ENCODE measurements at places on chromosomes 3 and 15.

DNA sequence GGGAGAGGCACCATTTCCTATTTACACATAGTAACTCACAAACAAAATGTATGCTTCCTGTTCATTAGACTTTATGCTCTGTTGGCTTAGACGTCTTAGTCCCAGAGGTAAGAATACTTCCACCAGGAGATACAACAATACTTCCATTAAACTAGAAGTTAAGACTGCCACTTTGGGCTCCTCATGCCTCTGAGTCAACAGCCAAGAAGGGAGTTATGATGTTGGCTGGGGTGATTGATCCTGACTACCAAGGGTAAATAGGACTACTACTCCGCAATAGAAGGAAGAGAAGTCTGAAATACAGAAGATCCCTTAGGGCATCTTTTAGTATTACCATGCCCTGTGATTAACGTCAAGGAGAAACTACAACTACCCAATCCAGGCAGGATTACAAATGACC, 43.5 kb upstream of the ABI3BP start:
- DNase-seq: no peak

GRCh38 chr15:101615414-101615985, 36.7 kb downstream of the TM2D3 start:
- no peak for DNase-seq

GRCh38 chr3:82376883-82377282, 615.4 kb upstream of the GBE1 start:
- no peak for DNase-seq

- DNase-seq: no peak
These were observed 243.7 kb downstream of the SLC9A9 start for GRCh38 chr3:143604402-143605185.

DNA sequence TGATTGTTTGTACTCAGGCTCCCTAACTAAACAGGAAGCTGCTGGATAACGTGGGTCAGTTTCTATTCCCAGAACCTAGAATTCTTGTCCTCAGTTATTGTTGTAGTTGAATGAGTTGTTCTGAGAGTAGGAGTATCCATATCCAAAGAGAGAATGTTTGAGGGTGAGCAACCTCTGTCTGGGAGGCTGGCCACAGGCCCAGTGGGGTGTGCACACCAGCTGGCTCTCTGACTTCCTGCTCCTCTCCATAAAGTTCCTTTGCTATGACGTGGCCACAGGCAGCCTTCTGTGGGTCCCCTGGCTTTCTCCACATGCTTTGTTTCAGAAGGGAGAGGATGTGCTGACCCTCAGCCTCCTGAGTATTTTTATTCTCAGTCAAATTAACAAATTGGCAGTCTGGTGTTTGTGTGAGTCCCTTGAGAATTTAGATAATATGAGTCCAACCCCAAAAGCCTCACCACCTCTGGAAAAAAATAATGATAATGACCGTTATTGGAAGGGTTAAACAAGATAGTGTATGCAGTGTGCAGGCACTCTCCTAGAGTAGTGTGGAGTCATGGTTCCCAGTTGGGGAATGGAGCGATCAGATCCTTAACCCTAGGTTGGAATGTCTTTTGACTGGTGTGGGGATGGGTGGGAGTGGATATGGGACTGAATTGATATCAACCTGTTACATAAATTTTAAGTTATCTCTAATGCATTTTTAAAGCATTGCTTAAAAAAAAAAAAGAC, 47.6 kb upstream of the MED12L start:
- no peak for DNase-seq

DNA sequence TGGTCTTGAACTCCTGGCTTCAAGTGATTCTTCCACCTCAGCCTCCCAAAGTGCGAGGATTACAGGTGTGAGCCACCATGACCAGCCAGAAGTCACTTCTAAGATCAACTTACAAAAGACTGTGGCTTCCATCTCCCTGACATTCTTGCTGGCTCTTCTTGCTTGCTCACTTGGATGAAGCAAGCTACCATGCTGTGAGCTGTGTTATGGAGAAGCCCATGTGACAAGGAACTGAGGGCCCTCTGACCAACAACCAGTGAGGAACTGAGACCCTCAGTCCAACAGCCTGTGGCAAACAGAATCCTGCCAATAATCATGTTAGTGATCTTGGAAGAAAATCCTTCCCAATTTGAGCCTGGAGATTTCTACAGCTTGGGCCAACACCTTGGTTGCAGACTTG, 7.2 kb upstream of the VPS8 start:
- no peak for DNase-seq

GRCh38 chr3:37995652-37996641, 5.4 kb downstream of the VILL start:
- no peak for DNase-seq

DNA sequence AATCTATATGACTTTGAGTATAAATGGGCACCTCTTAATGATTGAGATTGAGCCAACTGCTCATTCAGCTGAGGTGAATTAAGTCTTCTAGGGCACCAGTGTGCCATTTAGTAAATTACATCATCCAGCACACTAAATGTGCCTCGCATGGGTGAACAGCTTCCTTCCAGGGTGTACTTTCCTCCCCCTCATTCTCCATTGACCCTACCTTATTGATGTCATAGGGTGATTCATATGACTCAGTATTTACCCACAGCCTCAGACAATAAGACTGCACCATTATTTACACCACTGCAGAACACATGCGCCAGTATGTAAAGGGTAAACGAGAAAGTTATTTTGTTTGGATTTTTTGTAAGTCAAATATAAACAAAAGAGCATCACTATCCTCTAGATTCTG, 185.2 kb upstream of the ARL6 start:
- DNase-seq: no peak

DNA sequence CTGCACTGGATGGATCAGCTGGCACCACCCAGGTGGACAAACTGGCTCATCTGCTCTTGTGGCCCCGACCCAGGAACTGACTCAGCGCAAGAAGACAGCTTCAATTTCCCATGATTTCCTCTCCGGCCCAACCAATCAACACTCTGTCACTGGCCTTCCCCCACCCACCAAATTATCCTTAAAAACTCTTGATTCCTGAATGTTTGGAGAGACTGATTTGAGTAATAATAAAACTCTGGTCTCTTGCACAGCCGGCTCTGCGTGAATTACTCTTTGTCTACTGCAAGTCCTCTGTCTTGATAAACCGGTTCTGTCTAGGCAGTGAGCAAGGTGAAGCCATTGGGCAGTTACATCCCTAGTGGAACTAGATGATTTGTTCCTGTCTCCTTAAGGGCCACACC, 16.1 kb downstream of the BDH1 start:
- no peak for DNase-seq

DNA sequence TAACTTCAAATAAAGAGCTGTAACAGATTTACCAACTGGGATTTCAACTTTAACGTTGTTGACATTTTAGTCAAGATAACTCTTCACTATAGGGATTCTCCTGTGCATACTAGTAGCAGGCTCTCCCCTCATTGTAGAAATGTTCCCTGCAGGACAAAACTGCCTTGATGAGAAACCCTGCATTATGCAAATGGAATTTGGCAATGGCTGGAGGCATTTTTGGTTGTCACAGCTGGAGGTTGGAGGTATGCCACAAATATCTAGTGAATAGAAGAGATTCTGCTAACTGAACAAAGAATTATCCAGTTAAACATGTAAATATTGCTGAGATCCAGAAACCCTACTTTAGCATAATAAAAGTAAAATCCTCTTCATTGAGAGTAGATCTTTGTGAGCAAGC, 928.8 kb upstream of the ALCAM start:
- no peak for DNase-seq

- DNase-seq: no peak
These were observed 514.1 kb upstream of the CFAP20DC start for GRCh38 chr3:59563966-59564365.

DNA sequence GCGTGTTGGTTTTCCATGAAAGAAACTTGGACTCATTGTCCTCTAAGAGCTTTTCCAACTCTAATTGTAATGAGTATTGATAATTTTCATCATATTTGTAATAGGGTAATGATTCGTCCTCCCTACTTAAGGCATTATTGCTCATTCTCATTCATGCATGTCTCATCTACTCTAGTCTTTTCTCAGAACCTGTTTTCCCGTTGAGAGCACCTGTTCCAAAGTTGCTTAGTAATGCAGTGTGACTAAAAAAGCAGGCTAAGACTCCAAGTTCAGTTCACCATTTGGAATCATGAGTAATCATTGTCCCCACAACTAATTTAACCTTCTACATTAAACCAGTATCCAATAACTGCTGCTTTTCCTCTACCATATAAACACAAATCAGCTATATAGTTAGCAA, 84.0 kb downstream of the FILIP1L start:
- DNase-seq: no peak

- peak; percentile 29 for DNase-seq
These were observed 348.6 kb downstream of the PLCL2 start for GRCh38 chr3:17233398-17233800.

DNA sequence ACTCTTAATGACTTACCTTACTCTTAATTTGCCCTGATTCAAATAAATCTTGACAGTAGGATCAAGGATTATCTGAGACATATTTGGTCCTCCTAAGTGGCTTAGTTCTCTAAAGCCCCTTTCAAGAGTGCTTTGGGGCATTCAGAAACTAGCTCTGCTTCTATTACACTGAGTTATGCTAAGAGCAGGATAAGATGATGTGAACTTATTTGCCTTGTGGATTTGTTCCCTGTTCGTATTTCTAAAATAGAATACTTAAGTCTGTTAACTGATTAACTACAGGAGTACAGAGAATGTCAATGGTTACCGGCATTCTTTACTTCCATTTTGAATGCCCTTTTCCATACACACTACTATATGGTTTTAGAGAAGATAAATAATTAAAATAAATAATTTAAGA, 14.8 kb upstream of the FRMD4B start:
- no peak for DNase-seq

- DNase-seq: no peak
These were observed 312.9 kb downstream of the NTRK3 start for GRCh38 chr15:87943626-87944025.

- no peak for DNase-seq
These were observed 2.0 kb upstream of the TBC1D2B start for GRCh38 chr15:78079298-78080087.

- DNase-seq: no peak
These were observed 2.0 kb downstream of the MESP1 start for GRCh38 chr15:89749054-89749453.

DNA sequence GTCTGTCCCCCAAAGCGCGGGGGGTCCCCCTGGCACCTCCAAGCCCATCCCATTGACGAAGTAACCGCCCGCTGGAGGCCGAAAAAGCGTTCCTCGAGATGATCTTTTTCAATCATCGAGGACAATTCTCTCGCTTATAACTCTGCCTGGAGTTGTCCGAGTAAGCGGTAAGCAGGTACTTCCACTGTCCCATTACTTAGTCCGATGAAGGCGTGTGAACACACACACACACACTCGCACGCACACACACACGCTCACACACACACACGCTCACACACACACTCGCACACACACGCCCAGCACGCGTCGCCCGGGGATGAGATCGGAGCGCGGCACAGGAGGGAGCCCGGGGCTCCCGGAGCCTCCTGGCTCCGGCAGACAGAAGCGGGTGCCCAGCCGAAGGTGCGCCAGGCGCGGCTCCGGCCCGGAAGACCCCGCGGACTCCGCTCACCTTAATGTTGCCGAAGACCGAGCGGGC, 430 bp downstream of the SLCO2A1 start:
- DNase-seq: no peak

DNA sequence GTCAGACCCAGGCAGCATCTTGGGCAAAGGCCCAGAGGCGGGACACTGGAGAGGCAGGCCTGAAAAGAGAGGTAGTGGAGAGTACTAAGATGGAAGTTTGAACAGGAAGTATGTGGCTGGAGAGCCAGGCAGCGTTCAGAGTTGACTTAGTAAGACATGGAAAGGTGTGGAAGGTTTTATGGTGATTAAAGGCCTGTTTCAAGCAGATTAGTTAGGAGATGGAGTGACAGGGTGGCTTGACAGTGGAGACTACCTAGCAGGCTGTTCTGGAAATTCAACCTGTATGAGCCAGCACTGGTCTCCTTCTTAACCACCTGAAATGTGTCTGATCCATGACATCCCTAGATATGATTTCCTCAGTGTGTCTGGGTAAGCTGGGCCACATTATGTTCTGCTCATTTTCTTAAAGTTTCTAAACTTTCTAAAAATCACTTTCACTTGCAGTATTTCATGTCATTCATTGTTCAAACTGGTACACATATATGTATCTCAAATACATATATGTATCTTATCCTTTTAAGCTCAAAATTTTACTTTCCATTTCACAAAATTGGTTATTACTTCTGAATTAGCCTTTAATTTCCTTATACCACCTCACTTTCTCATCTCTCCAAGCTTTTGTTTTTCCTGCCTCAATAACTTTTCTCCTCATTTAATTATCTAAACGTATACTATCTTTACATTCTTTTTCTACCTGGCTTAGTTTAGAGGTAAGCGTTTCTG, 43.4 kb upstream of the ARL14 start:
- no peak for DNase-seq

DNA sequence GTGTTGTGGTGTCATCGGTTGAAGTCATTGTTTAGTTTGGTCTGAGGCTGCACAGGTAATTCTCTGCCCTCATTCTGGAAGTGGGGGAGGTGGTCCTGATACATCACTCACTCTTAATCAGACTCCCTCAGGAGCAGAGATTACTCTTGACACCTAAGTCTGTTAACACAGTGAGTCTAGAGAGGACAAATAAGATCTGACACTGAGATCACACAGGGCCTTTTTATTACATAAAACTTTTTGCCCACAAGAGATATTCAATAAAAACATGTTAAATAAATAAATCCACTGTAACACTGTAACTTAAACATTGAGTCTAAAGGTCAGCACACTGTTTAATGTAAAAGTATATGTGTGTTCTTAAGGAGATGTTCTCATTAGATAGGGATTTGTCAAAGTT, 57.1 kb upstream of the MBNL1 start:
- DNase-seq: no peak

GRCh38 chr3:29319798-29320197, 38.9 kb downstream of the RBMS3 start:
- DNase-seq: no peak

DNA sequence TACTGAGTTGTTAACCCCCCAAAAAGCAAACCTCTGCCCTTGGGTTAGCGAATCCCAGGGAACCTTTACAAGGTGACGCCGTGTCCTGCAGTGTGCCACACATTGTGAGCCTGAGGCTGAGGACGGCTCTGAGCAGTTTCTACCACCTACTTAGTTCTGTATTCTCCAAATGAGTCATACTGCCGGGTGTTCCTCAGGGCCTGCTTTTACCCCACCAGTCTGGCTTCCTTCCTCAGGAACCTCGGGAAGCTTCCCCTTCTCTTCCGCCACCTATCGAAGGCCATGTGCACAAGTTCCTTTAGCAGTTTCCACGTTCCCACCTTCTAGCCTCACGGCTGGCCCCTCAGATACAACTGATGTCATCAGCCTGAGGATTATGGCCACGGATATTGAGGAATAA, 384.0 kb upstream of the TPM1 start:
- no peak for DNase-seq

GRCh38 chr3:96236522-96236921, 577.9 kb upstream of the EPHA6 start:
- DNase-seq: no peak

- no peak for DNase-seq
These were observed 116.4 kb downstream of the MYLK start for GRCh38 chr3:123767564-123768292.

DNA sequence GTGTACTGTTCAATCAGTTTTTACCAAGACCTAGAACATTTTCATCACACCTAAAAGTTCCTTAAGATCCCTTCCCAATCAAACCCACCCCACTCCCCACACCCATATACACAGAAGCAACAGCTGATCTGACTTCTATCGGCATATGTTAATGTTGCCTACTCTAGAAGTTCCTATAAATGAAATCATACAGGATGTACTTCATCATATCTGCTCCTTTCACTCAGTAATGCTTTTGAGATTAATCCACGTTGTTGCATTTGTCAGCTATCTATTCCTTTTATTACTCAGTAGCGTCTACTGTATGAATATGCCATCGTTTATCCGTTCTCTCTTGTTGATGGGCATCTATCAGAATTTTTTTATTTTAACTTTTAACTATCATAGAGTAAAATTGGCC, 14.3 kb upstream of the FILIP1L start:
- no peak for DNase-seq
